NCI-H2107 (cell line): ENCODE measurements at places on chromosomes 3 and 15.
A peak's percentile ranks its signal among the peaks of the same experiment; 100 is the strongest.

GRCh38 chr3:130707902-130708601 is 38.6 kb downstream of the PIK3R4 start:
- DNase-seq = no peak

DNA sequence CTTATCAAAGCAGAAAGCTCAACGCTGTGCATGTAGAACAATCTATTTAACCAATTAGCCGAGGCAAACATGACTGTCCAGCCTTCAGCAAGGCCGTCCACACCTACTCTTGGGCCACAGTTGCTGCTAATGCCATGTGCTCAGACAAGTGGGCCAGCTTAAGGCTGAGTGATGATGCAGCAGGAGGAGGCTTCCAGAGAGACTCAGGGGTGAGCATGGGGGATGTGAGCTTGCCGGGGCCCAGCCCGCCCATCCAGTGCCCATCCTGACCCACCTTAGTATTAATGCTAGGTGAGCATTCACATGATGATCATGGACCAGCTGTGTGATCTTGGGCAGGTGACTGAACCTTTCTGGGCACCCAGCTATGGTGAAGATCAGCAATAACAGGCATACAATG is 150.1 kb downstream of the TPRA1 start:
- no peak for DNase-seq

DNA sequence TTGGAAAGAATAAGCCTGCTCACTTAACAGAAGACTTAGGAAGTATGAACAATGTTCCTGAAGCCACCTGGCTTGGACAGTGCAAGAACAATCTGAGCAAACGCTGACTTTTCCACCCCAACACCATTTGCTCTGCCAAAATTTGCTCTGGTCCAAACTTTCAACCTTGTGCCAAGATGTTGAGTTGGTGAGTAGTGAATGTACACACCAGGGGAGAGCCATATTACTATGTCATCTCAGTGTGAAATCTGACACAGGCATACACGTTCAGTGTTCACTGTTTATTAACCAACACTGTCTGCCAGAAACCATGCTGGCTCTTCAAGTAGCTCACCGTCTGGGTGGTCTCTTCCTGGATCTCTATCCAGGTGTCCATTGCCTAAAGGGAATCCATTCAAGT is 152.9 kb upstream of the LPP start:
- DNase-seq = peak; percentile 34

DNA sequence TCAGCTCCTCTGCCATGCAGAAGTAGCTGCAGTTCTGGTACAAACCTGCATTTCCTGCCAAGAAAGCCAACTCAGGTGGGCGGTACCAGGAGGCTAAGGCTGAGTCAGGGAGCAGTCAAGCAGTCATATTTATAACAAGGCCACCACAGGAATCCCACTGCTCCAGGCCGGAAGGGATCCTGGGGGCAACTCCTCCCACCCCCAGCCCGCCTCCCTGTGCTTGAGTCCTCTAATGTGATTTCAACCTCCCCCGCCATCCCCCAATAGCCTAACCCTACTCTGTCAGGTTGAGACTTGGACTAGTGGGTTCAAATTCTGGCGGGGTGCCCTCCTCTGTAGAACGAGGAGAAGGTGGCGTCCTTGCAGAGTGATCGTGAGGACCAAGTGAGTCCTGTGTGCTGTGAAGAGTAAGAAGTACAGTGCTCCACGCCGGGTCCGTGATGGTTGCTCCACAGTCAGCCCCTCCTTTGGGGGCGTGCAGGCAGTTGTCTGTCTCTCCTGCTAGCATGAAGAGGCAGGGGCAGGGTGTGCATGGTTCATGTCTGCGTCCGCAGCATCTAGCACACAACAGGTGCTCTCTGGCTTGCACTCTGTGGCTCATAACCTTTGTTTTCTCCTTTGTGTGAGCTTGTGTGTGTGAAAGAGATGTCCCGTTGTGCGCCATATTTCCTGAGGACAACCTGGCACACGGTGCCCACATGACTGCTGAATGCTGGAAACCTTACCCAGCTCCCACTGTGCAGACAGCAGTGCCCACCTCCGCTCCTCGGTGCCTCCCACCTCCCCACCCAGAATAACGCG is 78.3 kb downstream of the SMAD6 start:
- no peak for DNase-seq

DNA sequence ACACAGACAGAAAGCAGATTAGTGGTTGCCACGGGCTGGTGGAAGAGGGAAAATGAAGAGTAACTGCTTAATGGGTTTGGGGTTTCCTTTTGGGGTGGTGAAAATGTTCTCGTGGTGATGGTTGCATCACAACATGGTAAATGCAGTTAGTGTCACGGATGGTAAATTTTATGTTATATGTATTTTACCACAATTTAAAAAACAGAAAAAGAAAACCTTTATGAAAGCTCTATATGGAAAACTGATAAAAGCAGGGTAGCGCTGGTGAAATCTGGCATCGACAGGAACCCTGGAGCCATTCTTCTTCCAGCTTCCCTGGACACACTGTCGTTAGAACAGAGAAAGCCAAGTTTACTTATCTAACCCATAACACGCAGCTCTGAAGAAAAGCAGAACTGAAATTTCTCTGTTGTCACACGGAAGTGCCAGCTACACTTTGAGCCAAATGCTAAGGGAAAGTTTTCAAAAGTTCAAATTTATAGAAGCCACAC is 287.7 kb upstream of the NR2F2 start:
- DNase-seq = no peak

DNA sequence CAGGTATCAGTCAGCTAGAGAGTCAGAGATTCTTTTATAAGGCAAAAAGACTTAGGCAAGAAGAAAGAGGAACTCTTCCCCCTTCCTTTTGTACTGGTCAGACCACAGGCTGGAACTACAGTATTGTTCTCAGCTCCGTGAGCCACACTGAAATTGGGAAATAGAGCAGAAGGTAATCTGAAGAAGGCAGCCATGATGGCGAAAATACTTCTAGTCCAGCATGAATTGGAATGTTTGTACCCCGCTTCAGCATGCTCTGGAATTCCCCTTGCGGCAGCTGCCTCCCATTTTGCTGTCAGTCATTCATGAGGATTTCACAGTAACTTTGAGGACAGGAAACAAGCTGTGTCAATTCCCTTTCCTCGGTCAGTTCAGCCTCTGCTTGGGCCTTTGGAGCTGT is 96.2 kb downstream of the CORO2B start:
- DNase-seq = no peak

DNA sequence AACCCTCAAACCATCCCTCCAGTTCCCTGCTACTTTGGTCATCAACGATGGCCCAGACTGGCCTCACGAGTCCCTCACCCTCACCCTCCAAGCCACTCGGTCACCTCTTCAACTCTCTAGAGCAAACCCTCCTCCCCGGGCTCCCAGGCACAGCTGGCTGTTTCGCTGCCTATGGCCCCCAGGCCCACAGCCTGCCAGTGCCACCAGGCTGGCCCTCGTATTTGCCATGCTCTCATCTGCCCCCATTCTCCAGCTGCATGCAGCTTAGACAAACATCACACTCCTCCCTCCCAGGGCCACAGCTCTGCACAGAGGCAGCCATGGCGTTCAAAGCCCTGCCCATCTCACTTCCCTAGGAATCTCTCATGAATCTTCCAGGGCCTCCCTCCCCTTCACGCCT is 13.8 kb downstream of the RAB43 start:
- DNase-seq = no peak

DNA sequence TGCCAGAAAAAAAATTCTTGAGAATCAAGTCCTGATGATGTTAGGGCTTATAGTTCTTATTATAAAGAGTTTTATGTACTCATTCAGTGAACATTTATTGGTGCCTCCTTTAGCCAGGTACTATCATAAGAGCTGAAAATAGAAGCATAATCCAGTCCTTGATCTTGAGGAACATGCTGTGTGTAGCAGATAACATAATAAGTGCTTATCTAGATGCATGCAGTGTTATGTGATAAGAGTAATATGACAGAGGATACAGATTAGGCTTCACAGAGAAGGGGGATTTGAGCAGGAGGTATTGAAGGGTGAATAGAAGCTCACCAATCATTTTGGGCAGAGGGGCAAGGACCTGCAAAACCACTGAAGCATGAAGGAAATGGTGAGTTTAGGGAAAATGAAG is 1.1 kb downstream of the CCR2 start:
- DNase-seq = no peak

- no peak for DNase-seq
These were observed 27.8 kb downstream of the ADGRG7 start for GRCh38 chr3:100637197-100637631.

DNA sequence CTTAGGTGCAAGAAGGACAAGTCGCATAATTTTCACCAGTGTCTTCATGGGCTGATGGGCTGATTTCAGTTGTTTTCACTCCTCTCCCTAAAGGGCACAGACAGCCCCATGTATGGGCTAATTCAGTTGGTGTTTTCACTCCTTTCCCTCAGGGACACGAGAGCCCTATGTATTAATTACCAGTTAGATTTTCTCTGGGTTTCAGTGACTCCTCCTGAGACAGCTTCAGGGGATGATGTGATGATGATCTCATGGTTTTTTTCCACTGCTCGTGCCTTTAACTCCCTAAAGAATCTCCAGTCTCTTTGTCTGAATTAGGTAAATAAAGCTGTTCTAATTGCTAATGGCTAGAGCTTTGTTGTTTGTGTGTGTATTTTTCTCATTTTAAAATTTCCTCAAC is 9.9 kb downstream of the RAMAC start:
- DNase-seq = no peak

- DNase-seq = no peak
These were observed 167.3 kb downstream of the XXYLT1 start for GRCh38 chr3:195103623-195104022.

- no peak for DNase-seq
These were observed 13.7 kb upstream of the PCSK6 start for GRCh38 chr15:101503296-101503599.

GRCh38 chr3:193938613-193939012 is 197.3 kb upstream of the HES1 start:
- no peak for DNase-seq

GRCh38 chr3:184526088-184526433 is 35.5 kb upstream of the EPHB3 start:
- DNase-seq = no peak

DNA sequence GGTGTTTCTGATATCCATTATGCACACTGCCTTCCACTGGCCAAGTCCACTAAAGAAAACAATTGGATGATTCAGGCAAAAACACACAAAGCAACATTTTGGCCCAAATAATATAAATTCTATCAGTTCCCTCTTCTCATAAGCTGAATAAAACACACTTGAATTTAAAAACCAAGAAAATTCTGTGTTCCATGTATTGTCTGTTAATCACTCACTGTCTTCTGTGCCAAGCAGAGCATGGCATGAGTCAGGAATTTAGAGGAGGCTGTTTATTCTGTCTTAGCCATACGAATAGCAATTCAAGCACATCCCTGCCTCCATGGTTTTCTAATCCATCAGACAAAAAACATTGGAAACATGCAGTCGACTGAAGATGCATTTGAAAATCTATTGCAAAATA is 215.6 kb upstream of the UMPS start:
- no peak for DNase-seq

GRCh38 chr3:174685796-174686195 is 173.3 kb upstream of the NAALADL2 start:
- DNase-seq = no peak

- no peak for DNase-seq
These were observed 104.9 kb upstream of the NEDD4 start for GRCh38 chr15:56098195-56098863.

- no peak for DNase-seq
These were observed 54.3 kb downstream of the LMCD1 start for GRCh38 chr3:8555725-8556472.

GRCh38 chr3:143201045-143201444 is 81.5 kb downstream of the CHST2 start:
- DNase-seq = no peak

DNA sequence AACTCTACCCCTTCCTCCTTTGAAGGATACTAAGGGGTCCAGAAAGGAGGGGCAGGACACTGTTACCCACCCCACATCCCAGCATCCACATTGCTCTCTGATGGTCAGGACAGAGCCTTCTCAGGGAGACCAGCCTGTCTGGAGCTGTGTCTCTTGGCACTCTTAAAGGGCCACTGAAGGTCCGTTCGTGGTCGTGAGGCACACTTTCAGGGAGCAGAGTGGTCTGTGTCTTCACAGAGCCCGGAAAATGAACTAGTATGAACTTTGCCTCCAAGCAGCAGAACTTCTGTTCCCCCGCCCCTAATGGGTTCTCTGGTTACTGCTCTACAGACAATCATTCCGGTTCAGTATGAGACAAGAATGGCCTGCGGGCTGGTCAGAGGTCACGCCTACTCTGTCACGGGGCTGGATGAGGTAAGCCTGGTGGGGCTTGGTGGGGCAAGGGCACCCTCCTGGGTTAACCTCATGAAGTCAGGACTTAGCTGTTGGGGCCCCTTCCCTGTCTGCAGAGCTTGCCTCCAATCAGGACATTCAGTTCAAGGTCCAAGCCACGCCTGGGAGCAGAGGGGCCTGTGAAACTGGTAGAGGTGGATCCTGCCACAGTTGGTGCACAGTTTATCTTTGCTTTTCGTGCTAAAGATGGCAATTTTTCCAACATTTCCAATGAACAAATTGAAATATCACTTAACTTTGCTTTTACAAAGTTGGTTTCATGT is 33.2 kb downstream of the CAPN3 start:
- DNase-seq = no peak

- DNase-seq = no peak
These were observed 12.4 kb downstream of the NPHP3 start for GRCh38 chr3:132709761-132710160.

GRCh38 chr3:95733336-95733735 is 1081.1 kb upstream of the EPHA6 start:
- DNase-seq = no peak

DNA sequence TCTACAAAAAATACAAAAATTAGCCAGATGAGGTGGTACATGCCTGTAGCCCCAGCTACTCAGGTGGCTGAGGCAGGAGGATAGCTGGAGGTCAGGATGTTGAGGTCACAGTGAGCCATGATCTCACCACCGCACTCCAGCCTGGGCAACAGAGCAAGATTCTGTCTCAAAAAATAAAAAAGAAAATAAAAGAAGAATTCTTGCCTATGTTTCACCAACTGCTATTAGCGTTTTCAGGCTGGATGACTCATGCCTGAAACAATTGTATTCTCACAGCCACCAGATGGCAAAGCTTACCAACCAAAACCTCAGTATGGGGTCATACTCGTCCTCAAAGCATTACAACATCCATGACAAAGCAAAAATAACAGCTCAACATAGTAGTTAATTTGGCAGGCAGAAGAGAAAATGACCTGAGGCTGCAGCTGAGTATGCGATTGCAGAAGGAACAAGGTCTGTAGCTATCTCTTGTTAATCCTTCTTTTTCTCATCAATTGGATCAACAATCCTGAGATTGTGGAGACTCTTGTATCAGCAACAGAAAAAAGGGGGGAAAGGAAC is 52.2 kb downstream of the TP53BP1 start:
- peak; percentile 38 for DNase-seq

- no peak for DNase-seq
These were observed 31.8 kb upstream of the SMAD3 start for GRCh38 chr15:67033571-67034044.

DNA sequence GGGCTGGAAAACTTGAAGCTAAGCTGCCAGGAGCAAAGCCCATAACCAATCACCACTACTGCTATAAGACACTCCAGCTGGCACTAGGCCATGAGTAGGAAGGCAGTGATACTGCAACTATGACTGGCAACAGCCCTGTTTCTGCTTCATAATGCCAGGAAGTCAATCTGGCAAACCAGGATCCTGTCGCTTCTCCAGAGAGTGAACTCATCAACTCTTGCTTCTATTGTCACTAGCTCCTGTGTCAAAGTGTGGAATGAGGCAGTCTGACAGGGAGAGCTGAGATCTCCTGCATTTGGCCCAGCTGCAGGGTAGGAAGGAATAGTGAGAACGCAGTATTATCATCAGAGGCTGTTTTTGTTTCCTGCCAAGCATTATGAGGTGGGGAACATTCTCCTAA is 105.3 kb downstream of the CTNNB1 start:
- DNase-seq = no peak
